Inflammatory macrophage treated with lipopolysaccharide for 1 hour (primary cell): ENCODE measurements at places on chromosomes 13 and 19.

DNA sequence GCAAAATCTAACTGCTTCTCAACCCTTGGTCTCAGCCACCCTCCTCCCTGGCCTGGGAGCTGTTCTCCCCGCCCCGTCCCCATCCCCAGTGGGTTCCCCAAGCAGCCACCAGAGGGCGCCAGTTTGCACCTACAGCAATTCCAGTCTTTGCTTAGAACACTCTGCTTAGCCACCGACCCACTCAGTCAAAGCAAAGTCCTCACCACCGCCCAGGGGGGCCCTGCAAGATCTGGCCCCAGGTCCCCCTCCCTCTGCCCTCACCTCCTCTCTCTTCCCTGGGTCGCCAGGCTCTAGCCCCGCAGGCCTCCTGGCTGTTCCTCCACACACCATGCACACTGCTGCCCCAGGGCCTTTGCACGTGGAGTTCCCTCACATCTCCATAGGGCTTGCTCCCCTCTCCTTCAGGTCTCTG, 12.4 kb downstream of the TMEM143 start:
- DNase-seq, result no peak

GRCh38 chr13:98411617-98412265, 165.2 kb downstream of the STK24 start:
- DNase-seq, result peak; percentile 78

GRCh38 chr13:108807841-108808240, 178.4 kb downstream of the MYO16 start:
- DNase-seq, result no peak

GRCh38 chr13:48994706-48995105, 19.0 kb downstream of the FNDC3A start:
- DNase-seq, result peak; percentile 52

DNA sequence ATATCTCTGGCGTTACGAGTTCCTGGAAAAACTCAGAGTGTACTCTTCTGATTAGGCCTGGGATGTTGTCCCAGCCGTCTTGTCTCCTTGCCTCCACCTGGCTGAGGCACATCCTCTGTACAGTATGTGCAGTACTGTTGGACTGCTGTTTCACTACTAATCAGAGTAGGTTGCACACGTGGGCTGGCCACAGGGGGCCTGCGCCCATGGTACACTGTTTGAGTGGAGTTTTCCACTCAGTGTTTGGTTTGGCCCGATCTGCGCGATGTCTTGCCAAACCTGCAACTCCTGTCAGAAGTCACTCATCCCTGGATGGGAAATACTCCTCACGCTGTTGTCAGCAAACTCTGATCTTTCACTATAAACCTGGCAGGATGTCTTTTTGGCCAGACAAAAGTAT, 189.6 kb upstream of the CSNK1A1L start:
- DNase-seq, result no peak

- DNase-seq, result no peak
These were observed 48.6 kb downstream of the FAM124A start for GRCh38 chr13:51270623-51271415.

DNA sequence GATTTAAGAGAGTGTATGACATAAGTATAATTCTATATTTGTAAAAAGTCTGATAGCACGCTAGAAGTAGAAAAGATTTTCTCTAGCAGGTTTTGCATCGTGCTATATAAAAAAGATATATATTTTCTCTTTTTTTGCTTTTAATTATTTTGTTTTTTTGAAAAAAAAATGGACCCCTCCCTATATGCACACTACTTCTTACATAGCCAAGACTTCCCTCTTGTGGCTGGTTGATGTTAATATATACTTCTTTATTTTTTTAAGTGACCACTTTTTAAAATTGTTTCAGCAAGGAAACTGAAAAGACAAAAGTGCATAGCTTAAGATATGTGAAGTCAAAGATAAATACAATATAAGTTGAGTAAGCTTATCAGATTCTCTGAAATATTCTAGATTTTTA, 1202.8 kb downstream of the DIAPH3 start:
- no peak for DNase-seq

DNA sequence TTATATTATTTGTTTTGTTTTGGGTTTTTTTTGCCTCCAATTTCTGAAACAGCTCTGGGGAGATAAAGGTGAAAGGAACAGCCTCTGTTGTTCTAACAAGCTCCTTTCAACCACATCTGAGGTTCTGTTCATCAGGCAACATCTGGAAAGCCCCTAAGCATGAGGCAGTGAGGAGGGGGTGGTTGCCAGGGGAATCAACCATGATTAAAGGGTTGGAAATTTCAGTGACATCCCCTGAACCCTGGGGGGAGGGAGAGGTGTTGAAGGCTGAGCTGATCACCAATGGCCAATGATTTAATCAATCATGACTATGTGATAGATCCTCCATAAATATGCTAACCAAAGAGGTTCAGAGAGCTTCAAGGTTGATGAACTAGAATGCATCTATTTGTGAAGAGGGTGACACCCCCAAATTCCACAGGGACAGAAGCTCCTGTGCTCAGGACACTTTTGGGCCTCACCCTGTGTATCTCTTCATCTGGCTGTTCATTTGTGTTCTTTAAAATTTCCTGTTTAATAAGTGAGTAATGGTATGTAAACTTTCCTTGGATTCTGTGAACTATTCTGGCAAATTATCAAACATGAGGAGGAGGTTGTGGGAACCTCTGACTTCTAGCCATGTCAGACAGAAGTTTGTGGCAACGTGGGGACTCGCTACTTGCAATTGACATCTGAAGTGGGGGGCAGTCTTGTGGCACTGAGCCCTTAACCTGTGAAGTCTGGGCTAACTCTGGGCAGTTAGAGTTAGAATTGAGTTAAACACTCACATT, 221.3 kb downstream of the NHLRC3 start:
- no peak for DNase-seq

- DNase-seq, result no peak
These were observed 115.4 kb downstream of the MRPL57 start for GRCh38 chr13:21291840-21292239.

GRCh38 chr13:111327730-111328573, 7.5 kb downstream of the TEX29 start:
- DNase-seq, result no peak
